ENCODE measurements at places on chromosomes 3 and 15.

- no peak for DNase-seq
Measured at GRCh38 chr15:25742776-25743547, 120.2 kb downstream of the ATP10A start.

GRCh38 chr3:37200141-37200540, 25.8 kb upstream of the LRRFIP2 start:
- no peak for DNase-seq

DNA sequence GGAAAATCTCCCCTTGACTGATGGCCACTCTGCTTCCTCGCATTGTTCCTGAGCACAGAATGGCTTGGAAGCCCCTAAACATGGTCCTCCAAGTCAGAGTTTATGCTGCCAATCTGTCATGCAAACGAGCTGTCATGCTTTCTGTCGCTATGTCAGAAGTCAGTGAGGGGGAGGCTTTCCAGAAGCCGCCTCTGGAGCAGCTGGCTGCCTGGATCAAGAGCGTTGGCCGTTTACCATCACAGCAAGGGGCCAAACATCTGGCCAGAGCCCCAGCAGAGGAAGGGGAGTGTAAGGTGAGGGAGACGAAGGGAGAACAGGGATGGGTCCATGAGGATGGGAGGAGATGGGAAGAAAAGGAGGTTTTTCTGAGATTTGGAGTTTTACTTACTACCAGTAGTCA, 372.6 kb upstream of the NR2F2 start:
- DNase-seq = peak; percentile 50

GRCh38 chr3:59734061-59734460, 684.2 kb upstream of the CFAP20DC start:
- no peak for DNase-seq

GRCh38 chr3:124230998-124231397, 239.1 kb upstream of the ROPN1 start:
- no peak for DNase-seq

DNA sequence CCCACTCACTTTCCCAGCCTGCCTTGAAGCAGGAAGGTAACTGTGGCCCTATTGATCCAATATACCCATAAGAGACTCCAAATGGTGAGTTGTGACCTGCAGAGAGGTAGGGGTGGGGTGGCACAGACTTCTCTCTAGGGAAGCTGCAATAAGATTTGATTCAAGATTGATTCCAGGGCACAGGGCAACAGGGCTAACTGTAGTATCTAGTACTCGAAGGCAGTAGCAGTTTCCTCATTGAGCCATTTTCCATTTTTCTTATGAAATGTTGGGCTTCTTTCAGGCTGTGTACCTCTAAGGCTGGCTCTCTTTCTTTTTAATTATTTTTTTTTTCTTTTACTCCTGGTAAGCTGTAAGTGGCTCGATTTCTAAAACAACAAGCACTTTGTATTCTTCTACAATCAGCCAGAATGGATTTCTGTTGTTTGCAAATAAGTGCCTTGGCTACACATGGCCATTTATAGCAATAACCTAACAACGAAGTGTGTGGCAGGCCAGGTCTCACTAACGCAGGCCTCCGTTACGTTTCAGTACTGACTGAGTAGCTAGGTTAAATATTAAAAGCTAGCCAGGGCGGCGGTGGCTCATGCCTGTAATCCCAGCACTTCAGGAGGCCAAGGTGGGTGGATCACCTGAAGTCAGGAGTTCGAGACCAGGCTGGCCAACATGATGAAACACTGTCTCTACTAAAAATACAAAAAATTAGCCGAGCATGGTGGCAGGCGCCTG, 19.3 kb downstream of the CCDC12 start:
- DNase-seq = no peak

DNA sequence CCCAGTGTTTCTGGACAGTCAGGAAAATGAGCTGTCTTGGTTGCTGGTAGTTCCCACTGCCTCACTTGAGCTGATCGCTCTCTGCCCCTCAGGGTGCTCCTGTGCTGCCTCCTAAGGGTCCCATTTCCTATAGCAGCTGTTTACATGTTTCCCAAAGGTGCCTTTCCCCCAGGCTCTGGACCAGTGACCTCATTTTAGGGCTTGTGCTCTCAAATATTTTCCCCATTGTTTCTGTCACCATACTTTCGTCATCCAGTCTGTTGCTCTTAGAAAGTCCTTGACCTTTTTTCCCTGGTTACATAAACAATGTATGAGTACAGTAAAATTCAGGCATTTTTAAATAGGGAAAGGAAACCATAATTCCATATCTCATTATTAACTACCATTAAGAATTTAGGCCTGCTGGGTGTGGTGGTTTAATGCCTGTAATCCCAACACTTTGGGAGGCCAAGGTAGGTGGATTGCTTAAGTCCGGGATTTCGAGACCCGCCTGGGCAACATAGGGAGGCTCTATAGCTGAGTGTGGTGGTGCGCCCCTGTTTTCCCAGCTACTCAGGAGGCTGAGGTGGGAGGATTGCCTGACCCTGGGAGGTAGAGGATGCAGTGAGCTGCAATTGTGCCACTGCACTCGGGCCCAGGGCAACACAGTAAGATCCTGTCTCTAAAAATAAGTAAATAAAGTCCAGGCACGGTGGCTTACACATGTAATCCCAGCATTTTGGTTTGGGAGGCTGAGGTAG, 11.7 kb downstream of the RAD54L2 start:
- no peak for DNase-seq

- DNase-seq = no peak
Measured at GRCh38 chr3:88987776-88988175, 119.6 kb upstream of the EPHA3 start.

DNA sequence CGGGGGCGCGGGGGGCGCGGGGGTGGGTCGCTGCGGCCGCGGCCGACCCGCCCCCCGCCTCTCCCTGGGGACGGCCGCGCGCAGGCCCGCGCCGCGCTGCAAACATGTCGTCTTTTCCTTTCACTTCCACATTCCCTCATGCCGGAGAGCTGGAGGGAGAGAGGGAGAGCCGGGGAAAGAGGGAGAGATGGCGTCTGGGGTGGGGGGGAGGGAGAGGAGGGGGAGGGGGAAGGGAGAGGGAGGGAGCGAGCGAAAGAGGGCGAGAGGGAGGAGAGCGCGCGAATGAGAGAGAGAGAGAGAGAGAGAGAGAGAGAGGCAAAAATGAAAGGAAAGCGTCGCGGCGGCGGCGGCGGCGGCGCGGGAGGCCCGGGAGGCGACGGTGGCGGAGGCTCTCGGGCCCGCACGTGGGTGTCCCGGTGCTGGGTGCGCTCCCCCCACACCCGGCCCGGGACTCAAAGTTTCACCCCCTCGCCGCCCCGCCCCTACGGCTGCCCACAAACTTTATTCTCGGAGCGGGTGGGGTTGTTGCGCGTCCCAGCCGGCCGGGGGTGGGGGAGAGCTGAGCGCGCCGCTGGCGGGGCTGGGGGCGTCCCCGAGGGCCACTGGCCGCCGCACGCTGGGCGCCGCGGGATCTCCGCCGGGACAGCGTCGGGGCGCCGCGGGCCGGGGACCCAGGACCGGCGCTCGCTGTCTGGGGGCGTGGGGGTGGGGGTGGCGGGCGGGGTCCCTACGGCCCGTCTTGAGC, 731 bp downstream of the ZNF710 start:
- DNase-seq = peak; percentile 62

- no peak for DNase-seq
Measured at GRCh38 chr3:150222691-150223489, 185.2 kb upstream of the TSC22D2 start.

- DNase-seq = peak; percentile 94
Measured at GRCh38 chr3:69746119-69746518, 6.9 kb downstream of the MITF start.

GRCh38 chr3:115021061-115021460, 126.0 kb downstream of the ZBTB20 start:
- no peak for DNase-seq

DNA sequence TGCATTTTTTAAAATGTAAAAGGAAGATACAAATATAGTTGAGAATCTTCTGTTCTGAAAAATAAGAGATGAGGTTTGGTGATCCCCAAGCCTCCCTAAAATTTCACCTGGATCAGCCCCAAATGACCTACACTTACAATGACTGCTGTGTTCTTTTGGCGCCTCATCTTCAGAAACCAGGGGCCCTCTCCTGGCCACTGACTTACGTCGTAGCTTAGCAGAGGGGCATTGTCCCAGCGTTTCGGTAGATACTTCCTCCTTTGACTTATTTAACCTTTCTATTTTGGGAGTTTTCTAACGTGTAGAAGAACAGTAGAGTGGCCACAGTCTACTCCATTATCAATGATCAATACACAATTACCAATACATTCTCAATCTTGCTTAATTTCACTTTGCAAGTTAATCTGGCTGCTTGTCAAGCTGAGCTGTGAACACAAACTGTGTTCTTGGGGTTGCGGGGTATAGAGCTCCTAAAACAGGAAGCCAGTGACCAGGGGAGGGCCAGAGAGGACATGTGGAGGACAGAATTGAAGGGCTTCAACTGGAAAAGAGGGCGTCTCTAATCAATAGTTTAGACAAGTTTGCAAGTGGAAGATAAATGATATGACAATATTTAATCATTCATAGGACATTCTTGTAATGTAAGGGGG, 419.5 kb downstream of the LPP start:
- DNase-seq = no peak

Measured in skin of body (tissue), 3 donors.